Caudate nucleus (tissue), 63 donors: ENCODE measurements at places on chromosomes 11 and 22.

DNA sequence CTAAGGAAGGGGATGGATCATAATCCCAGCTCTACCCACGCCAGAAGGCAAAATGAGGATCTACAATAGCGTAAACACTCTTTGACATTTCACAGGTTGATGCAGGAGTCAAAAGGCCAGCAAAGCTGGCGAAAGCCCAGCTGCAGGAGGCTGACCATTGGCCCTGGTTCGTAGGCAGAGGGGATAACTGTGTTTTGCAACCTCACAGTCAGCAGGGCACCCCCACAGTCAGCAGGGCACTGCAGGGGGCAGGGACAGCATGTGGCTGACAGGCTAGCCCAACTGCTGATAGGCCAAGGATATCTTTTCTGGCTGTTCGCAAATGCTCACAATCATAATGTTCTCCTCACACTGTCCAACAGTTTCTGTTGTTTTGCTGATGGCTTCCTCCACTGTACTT, 372.7 kb downstream of the BUD13 start:
- no peak for DNase-seq

GRCh38 chr11:79229047-79229446, 211.8 kb downstream of the TENM4 start:
- no peak for DNase-seq

DNA sequence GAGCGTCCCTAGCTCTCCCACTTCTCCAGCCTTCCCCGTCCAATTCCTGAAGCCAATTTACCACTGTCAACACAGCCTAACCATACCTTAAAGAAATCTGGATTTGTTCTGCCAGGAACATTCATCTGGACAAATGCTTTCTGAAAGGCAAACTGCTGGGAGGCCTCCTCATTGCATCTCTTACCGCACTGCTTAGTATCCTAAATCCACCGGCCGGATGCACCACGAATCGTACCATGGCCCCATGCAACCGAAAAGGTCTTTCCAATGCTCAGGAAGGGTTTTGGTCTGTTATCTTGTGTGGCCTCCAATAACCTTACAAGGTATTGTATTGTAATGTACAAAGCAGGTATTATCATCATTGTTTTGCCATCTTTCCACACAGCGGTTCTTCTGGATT, 57.6 kb downstream of the MYH9 start:
- DNase-seq: no peak

DNA sequence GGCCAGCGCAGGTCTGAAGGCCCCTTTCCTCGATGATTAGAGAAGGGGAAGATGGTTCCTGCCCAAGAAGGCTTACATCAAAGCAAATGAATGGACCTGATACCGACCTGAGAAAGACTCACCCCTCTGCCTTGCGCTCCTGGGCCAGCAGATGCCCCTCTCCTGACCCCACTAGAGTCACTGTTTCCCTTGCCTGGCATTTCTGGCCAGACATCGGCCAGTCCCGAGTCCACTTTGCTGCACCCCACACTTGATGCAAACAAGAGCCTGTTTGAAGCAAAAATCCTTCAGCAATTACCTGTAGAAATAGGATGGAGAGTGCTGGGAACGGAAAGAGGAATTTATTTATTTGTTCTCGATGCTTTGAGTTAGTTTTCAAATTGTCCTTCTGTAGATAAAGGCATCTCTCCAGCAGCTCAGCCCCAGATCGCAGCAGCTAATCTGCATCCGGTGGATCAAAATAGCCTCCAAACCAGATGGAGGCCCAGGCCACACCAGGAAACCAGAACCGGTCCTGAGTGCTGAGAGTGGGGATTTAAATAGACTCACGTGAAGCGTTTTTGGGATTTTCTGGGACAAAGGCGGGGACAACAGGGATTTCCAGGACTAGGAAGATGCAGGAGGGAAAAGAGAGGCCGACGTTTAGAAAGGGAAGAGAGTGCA, 148.6 kb downstream of the TRIM29 start:
- DNase-seq: no peak

- no peak for DNase-seq
Observed at GRCh38 chr11:80443177-80443576, 1002.3 kb upstream of the TENM4 start.

GRCh38 chr11:120420572-120420971, 84.4 kb downstream of the ARHGEF12 start:
- no peak for DNase-seq

DNA sequence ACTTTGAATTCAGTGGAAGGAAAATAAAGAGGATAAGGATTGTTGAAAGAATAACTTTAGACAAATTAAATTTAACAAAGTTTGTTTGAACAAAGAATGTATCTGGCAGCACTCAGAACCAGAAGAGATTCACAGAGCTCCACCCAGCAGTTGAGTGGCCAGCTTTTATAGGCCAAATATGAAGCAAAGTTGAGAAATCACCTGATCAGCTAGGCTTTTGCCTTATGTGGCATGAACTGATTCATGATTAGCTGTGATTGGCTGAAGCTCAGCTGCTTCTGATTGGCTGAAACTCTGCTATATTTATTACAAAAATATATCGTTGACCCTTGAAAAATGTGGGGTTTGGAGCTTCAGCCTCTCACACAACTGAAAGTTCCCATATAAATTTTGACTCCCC, 62.6 kb downstream of the PIWIL4 start:
- DNase-seq: no peak

DNA sequence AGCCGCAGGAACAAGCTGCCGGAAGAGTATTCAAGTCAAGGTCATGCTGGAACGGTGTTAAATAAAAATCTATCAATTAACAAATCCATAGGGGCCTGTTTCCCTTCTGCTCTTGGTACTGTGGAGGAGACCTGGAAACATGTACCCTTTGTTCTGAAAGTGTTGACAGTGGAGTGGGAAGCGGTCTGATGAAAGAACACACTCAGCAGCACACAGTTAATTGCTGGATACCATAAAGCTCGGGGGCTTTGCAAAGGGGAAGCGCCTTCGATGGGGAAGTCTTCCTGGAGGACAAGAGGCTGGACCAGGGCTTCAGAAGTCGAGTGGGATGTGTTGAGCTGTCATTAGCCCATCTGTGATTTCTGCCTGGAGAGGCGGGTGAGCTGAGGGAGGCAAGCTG, 112.5 kb upstream of the CLPB start:
- no peak for DNase-seq

DNA sequence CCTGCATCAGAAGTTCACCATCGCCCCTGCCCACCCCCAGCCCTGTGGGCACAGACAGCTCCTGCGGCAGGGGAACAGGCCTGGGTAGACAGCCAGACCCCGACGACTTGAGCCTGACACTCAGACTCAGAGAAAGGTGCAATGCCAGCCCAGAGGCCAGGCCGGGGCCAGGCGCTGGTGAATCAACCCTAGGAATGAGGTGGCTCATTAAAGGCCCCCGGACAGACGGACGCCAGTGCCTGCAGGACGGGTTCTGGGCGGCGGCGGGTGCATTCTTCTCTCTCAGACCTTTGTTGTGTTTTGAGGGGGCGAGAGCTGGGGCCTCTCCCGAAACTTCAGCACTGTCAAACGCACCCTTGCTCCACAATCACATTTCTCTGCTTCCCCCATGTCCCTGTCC, 5.6 kb downstream of the OVOL1 start:
- no peak for DNase-seq

DNA sequence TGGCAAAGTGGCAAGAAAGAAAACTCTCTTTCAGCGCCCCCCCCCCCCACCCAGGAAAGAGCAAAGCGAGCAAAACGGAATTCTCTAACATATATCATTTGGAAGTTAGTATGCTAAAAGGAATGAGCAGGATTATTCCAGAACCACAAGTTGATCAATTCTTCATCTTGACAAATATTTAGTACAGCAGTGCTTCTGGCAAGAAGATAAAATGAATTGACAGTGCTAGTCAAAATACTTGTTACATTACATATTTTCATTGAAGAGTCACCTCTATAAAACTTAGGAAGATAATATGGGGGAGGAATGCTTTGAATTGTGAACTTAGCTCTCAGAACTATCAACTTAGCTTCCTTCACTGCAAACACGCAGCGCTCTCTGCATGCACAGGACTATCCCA, 377.4 kb downstream of the DYNC2H1 start:
- DNase-seq: no peak
